BJ (cell line): ENCODE measurements at places on chromosomes 7 and 10.

- no peak for DNase-seq
Observed at GRCh38 chr7:34165466-34165865, 260.1 kb downstream of the BMPER start.

DNA sequence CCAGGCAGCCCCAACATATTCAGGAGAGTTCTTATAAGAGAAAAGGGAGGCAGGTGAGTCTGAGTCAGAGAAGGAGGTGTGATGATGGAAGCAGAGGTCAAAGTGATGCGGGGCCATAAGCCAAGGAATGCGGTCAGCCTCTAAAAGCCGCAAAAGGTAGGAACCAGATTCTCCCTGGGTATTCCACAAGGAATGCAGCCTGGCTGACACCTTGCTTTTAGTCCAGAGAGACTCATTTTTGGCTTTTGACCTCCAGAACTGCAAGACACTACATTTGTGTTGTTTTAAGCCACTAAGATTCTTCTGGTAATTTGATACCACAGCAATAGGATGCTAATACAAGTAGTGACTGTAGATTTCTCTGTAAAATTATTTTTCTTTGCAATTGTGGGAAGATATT, 151.5 kb upstream of the EEPD1 start:
- no peak for DNase-seq

GRCh38 chr10:92574548-92575261, 812 bp upstream of the IDE start:
- DNase-seq: no peak

DNA sequence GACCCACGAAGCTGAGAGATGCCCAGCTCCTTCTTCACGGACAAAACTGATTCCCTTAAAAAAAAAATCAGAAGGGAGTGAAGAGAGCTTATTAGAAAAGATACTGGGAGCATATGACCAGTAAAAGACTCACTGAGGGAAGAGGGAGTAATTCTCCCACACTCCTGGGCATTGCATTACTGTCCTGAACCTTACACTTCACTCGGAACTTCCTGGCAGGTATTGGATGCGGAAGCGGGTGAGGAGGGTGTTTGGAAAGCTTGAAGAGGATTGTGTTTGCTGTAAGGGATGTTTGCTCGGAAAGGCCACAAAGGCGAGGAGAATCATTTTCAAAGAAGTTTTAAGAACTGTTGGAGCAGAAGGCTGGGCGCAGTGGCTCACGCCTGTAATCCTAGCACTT, 375 bp downstream of the HKDC1 start:
- no peak for DNase-seq

DNA sequence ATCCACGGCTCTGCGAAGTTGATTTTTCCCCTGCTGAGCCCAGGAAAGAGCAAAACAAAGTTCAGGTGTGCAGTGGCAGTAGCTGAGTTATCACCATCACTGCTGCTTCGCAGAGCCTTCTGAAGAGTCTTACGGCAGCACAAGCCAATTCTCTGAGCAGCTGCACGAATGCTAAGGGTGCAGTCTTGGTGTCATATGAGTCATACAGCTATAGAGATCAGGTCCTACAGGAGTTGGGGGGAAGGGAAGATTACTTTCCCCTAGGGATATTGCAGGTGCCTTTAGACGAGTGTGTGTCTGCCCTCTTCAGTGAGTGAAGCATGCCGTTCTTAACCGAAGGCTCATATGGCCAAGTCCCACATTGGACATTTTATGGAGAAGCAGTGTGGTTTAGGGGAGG, 227.8 kb downstream of the CELF2 start:
- DNase-seq: no peak

GRCh38 chr10:91689731-91690168, 56.9 kb upstream of the PPP1R3C start:
- DNase-seq: no peak

DNA sequence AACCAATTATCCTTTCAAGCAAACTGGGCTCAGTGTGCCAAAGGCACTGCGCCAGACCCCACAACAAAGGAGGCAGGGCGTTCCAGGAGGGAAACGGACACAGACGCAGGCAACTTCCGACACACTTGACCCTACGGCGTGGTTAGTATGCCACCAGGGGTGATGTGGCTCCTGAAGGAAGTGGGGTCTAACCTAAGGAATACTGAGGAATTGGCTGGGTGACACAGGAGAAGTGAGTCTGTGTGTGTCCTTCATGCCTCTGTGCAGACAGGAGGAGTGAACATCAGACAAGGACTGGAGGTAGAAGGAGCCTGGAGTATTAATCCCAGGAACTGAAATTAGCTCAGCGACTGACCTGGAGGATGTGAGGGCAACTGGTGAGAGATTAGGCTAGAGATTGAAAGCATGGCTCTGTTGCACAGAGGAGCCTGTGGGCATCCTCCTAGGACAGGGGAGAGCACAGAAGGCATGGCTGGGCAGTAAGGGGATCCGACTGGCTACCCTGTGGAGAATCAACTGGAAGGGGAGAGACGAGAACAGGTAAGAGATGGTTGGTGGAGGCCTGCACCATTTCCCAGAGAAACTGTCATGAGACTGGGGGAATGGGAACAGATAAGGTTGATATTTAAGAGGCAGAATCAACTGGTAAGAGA, 27.8 kb downstream of the GSDME start:
- no peak for DNase-seq

GRCh38 chr10:78199759-78200158, 166.1 kb downstream of the RPS24 start:
- DNase-seq: no peak

DNA sequence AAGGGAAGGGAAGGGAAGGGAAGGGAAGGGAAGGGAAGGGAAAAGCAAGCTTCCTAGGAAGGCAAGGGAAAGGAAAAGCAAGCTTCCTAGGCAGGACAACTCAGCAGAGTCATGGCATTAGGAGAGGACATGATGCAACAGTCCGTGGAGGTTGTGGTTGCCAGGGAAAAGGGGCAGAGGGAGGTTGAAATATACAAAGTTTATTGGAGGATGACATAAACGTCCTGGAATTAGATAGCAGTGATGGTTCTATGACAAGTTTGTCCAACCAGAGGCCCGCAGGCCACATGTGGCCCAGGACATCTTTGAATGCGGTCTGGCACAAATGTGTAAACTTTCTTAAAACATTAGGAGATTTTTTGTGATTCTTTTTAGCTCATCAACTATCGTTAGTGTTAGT, 59.8 kb upstream of the OPN4 start:
- peak; percentile 87 for DNase-seq

DNA sequence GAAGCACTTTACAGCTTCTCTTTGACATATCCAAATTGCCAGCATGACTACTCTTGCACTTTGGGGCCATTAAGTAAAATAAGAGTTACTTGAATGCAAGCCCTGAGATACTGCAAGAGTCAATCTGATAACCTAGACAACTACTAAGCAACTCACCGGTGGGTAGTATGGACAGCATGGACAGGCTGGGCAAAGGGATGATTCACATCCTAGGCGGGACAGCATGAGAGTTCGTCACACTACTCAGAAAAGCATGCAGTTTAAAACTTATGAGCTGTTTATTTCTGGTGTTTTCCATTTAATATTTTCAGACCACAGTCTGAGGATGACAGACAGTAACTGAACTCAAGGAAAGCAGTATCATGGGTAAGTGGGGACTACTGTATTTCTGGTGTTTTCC, 84.0 kb downstream of the ORC5 start:
- peak; percentile 8 for DNase-seq

GRCh38 chr10:22992621-22993020, 64.8 kb downstream of the ARMC3 start:
- DNase-seq: no peak

GRCh38 chr10:109062371-109062770, 860.9 kb downstream of the XPNPEP1 start:
- no peak for DNase-seq

DNA sequence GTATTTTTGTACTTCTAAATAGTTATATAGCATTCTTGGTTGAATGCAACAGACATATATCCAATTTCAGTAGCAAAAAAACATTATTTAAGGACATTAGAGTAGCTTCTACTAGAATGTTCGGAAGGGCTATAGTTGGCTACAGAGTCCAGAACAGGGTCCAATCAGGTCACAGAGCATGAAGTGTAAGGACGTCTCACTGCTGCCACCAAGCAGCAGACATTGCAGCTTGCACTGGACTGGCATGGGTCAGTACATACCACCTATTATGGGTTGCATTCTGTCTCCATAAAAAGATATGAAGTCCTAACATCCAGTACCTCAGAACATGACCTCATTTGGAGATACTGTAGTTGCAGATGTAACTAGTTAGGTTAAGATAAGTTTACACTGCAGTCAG, 87.3 kb downstream of the LHFPL3 start:
- no peak for DNase-seq

DNA sequence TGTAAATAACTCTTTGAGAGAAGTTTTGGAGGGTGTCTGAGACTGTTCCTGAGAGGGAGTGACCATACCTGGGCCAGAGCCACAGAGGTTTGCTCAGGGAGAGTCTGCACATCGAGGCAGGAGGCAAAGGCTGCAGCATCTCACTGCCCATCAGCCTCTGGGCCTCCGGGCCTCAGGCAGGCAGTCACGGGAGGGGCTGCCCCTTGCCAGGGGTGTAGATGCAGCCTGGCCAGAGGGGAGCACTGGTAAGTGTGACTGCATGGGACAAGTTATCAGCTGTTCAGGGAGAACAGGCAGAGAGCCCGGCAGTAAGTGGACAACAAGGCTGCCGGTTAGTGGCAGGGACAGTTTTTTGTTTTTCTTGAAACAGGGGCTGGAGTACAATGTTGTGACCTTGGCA, 55.9 kb downstream of the ZNF467 start:
- DNase-seq: no peak

DNA sequence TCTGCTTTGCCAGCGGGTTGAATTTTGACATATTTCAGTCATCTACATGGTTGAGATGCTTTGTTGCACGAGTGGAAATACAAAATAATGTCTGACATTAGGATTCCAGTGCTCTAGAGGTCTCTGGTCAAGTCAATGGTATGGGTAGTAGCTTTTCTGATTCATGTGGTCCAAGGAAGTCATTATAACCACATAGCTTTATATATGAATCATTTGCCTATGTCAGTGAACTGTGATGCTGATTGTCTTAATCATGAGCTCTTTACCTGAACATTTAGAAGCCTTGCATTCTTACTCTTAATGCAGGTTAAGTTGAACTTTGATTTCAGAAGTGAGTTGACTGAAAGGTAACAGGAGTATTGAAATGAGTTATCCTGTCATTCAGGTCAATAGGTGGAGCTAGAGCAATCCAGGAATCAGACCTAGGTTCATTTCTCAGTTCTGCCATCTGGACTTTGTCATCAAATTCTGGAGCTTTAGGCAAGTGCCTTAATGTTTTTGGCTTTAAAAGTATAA, 3.3 kb downstream of the MAPK8 start:
- DNase-seq: no peak

GRCh38 chr10:43981232-43981631, 332.6 kb upstream of the ZNF32 start:
- DNase-seq: no peak

GRCh38 chr10:4130685-4131084, 345.7 kb upstream of the KLF6 start:
- no peak for DNase-seq

GRCh38 chr10:44261296-44261695, 123.6 kb downstream of the CXCL12 start:
- no peak for DNase-seq

GRCh38 chr10:79400146-79401004, 45.0 kb downstream of the ZCCHC24 start:
- no peak for DNase-seq

GRCh38 chr10:31940839-31941653, 12.4 kb upstream of the ARHGAP12 start:
- peak; percentile 91 for DNase-seq

DNA sequence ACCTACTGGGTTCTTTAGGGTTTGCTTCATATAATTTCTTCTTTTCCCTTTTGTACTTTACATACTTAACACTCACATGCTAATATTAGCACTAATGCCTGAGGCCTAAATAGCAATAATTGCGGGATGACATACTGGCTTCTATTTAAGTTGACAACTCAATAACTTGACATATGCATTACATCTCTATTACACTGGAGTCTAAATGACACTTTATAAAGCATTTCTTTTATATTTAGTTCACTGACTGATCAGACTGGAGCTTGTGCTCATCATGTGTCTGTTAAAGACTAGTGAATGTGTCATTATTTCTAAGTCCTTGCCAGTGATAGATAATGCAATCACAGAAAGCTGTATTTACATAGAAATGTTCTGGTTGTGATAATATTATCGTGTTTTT, 472.1 kb upstream of the SEMA3A start:
- no peak for DNase-seq

DNA sequence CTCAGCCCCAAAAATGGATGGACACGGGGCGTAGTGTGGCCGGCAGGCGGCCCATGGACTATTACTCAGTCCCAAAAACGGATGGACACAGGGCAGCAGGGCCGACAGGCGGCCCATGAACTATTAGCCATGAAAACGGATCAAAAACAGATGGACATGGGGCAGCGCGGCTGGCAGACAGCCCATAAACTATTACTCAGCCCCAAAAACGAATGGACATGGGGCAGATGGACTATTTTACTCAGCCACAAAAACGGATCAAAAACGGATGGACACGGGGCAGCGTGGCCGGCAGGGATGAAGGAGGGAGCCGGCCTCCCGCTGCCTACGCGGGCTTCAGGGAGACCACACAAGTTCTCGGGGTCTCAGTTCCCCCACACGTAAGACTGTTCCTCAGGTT, 32.9 kb downstream of the GPER1 start:
- no peak for DNase-seq

GRCh38 chr7:57176928-57177635, 44.8 kb upstream of the ZNF479 start:
- DNase-seq: no peak

DNA sequence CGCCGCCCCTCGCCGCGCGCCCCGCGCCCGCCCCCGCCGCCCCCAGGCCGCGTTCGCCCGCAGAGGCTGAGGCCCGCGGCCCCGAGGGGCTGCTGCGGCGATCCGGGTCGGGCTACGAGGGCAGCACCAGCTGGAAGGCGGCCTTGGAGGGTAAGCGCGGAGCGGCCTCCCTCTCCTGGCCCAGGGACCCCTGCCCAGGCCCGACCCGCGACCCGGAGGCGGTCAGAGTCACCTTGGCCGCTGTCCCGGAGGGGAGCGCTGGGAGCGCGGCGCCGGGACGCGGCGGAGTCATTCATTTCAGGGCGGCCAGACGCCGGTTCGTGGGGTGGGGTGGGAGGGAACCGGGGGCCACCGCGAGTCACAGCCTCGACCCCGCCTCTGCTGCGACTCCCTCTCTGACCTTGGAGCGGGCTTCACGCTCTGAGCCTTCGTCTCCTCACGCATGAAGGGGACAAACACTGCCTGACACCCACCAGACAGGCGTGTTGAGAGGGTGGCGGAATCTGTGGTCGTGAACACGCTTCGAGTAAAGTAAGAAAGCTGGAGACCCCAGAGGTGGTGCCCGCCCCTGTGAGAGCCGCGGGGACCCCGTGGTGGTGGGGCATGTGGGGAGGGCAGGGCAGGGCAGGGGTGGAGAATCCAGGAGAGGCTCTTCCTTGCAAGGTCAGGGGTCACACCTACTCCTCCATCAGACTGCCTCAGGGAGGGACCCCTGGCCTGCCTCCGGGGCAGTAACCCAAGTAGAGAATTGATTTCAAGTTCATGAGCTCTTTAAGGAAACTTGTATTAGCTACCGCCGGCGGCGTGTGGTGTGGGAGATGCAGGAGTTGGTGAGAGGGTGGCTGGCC, 707 bp downstream of the CLEC2L start:
- DNase-seq: no peak
